ENCODE measurements at places on chromosomes 5 and 9.

- no peak for DNase-seq
These were observed 26.8 kb upstream of the TIFAB start for GRCh38 chr5:135478938-135479337.

- DNase-seq, result no peak
These were observed 20.2 kb downstream of the TRPM6 start for GRCh38 chr9:74867483-74867882.

DNA sequence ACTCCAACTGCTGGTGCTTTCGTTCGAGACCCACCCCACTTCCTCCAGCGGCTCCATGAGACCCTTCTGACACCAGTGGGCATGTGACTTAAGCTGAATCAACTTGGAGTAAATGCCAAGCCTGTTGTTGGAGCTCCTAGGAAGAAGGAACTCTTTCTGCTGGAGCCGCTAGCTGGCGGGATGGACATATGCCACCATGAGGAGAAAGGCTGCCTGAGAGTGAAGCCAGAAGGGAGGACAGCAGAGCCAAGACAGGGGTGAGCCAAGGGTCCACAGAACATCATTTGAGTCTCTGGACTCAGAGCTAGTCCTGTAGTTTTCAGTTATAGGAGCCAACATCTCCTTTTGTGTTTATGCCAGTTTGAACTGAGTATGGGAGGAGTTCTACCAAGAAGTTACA is 35.9 kb downstream of the ANXA6 start:
- DNase-seq, result no peak

DNA sequence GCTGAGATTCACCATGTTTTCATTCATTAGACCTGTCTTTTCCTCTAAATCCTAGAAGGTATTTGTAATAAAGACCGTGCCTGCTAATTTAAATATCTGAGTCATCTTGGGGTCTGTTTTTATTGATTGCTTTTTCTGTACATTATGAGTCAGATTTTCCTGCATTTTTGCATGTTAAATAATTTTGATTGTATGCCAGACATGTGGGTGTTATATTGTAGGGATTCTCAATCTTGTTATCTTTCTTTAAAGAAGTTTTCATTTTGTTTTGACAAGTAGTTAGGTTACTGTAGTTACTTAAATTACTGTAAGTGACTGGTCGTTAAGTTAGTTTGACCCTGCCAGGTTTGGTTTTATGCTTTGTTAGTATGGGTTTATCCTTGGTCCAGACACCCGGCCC is 35.1 kb downstream of the EXOSC2 start:
- DNase-seq, result no peak

- DNase-seq, result no peak
These were observed 29.1 kb downstream of the HMCN2 start for GRCh38 chr9:130294664-130295063.

DNA sequence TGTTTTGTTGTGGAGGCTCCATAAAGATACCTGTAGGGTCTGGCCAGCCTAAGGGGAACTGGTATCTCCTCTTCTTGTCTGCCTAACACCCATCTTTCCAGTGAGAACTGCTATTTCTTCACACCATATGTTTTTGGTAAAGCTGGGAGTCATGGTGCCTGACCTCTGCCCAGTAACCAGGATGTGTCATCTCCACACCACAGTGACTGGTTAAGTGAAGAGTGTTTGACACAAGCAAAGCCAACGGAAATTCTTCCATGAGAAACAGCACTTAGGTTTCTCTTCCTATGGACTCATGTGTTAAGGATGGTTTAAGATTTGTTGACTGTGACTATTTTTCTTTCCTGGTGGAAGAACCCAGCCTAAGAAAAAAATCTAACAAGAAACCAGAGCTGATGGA is 111.5 kb downstream of the HTR4 start:
- no peak for DNase-seq

- no peak for DNase-seq
These were observed 111.0 kb upstream of the VCAN start for GRCh38 chr5:83360573-83360972.

DNA sequence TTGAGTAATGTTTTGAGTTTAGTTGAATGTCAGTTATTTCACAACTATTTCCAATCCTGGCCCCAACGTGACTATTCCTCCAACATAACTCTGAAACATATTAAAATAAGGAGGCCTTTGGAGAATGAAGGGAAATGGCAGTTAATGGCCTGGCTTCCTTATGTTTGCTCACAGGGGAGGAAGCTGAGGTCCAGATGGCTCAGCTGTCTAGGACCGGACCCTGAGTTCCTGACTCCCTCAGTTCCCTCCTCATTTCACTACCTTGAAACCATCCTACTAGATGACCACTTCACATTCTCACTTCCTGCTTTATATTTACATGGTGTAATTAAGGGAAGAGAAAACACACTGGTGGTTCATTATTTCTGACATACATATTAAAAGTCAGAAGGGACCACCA is 6.6 kb downstream of the OTULINL start:
- no peak for DNase-seq

DNA sequence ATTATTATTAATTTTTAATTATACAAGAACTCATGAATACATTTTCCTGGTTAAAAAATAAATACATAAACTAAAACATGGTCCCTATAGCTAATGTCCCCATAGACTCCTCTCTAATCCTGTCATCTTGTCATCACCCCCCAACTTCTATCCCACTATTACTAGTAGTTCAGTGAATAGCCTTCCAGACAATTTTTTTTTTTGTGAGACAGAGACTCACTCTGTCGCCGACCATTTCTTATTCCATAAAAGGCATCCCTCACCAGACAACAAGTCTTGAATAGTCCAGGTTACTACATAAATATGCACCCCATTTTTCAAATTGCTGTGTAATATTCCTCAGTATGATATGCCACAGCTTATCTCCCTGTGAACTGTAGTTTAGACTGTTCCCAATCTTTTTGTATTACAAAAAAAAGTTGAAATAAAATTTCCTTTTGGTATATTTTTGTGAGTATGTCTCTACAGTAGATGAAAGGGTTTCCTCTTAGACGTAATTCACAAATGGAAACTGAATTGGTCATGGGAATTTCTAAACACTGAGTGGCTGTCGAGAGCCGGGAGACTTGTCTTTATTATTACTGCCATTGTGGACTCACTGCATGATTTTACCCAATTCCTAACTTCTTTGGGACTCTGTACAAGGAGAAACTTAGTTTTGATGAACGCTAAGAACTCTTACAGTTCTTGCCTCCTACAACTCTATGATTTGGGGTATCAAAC is 6.4 kb upstream of the ABLIM3 start:
- no peak for DNase-seq

- DNase-seq, result no peak
These were observed 267.9 kb downstream of the ENC1 start for GRCh38 chr5:74372502-74373064.

GRCh38 chr5:149500922-149501582 is 50.2 kb downstream of the CSNK1A1 start:
- no peak for DNase-seq

- no peak for DNase-seq
These were observed 18.0 kb downstream of the PRUNE2 start for GRCh38 chr9:76887951-76888350.

- DNase-seq, result no peak
These were observed 112.6 kb downstream of the SAXO1 start for GRCh38 chr9:18920141-18921084.

DNA sequence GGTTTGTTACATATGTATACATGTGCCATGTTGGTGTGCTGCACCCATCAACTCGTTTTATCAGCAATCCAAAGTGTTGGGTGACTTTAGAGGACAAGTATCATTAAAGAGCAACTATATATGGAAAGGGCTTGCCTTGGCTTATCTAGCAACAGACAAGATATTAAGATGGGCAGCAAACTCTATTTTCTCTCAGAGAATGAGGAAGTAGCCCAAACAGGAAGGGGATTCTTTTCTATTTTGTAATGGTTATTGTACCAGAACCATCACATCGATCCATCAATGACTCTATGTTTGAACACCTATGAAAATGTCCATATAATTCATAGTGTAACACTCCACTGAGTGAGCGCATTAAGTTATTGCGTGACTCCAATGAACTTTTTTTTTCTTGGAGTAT is 260.1 kb upstream of the SLC24A2 start:
- DNase-seq, result no peak

- no peak for DNase-seq
These were observed 264.8 kb downstream of the KIAA0825 start for GRCh38 chr5:94353605-94354004.

- no peak for DNase-seq
These were observed 128.8 kb upstream of the CACNA1B start for GRCh38 chr9:137748741-137749140.

GRCh38 chr5:177370488-177371119 is 12.9 kb downstream of the RGS14 start:
- peak; percentile 76 for DNase-seq

- DNase-seq, result peak; percentile 79
These were observed at the start of gene ZDHHC21 for GRCh38 chr9:14693251-14693861. Gene ZDHHC21 (minus strand): TSS chr9:14693432. CDS start chr9:14674340, 19,092 bp downstream.

DNA sequence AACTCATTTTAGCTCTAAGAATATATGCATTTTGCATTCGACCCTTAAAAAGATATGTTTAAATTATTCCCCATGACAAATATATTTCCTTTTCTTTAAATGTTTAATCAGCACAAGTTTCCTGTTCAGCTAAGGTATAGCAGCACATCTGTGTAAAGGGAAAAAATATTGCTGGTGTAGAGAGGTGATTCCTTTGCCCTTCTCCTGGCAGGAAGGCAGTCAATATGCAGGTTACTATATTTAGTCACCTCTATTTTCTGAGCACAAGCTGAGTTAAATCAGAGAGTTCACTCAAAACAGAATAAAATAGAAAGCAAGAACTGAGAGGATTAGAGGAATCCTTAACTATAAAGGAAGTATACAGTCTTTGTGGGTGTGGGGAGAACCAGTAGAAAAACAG is 274.4 kb upstream of the PCSK5 start:
- no peak for DNase-seq

DNA sequence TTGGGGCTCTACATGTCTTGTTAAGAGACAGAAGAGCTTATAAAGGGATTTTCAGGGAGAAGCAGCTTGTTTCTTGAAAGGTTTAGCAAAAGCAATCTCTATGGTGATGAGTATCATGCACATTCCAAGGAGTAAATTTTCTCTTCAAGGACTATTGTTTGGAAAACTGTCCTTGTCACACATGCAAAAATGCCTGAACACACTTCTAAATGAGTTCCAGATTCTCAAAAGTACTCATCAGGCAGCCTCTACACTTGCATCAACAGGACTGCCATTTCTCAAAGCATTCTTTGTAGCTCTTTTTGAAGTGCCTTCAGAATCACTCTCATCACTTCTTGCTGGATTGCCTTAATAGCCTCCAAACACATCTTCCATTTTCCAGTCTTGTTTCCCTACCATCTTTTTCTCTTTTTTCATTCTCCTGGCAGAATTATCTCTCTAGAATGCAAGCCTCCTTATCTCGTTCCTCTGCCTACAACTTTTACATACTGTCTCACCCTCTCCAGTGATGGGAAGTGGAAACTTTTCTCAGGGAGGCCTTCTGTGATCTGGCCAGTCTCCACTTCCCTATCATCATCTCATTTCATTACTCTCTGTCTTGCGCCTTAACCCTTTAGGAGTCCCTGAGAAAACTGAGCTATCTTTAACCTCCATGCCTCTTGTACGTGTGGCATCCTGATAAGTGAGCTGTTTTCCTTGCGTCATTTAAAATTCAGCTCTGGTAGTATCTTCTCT is 631.5 kb upstream of the TLE4 start:
- no peak for DNase-seq

- DNase-seq, result no peak
These were observed 3.0 kb downstream of the FEM1C start for GRCh38 chr5:115541611-115542010.

GRCh38 chr5:174431504-174431903 is 292.9 kb upstream of the MSX2 start:
- DNase-seq, result no peak

Measured in activated CD4-positive, alpha-beta T cell treated with anti-CD3 and anti-CD28 coated beads for 36 hours (primary cell).